ENCODE measurements at places on chromosomes 5 and 9. TPM values are rescaled to one million over a fixed set of nuclear protein-coding genes. Genes with fewer than 3 reads are reported as not detected.

GRCh38 chr5:55226027-55226933, 835 bp downstream of the MCIDAS start:
- DNase-seq = peak; percentile 69

- DNase-seq = no peak
Measured at GRCh38 chr5:142979636-142980035, 209.5 kb downstream of the ARHGAP26 start.

- no peak for DNase-seq
Measured at GRCh38 chr5:164721656-164722055, 1216.2 kb downstream of the MAT2B start.

- no peak for DNase-seq
Measured at GRCh38 chr5:180806351-180807011, 3.9 kb upstream of the MGAT1 start.

GRCh38 chr9:115957585-115957984, 196.0 kb upstream of the PAPPA start:
- no peak for DNase-seq

- no peak for DNase-seq
Measured at GRCh38 chr9:89666364-89666763, 61.6 kb downstream of the GADD45G start.

OTP gene
- not detected for total RNA-seq

GOLM1 gene
- 55.2 TPM for total RNA-seq

BTNL8 gene
- total RNA-seq = 1.5 TPM

Data from lung (tissue), 17 donors.